ENCODE measurements at places on chromosomes 5 and 9.

DNA sequence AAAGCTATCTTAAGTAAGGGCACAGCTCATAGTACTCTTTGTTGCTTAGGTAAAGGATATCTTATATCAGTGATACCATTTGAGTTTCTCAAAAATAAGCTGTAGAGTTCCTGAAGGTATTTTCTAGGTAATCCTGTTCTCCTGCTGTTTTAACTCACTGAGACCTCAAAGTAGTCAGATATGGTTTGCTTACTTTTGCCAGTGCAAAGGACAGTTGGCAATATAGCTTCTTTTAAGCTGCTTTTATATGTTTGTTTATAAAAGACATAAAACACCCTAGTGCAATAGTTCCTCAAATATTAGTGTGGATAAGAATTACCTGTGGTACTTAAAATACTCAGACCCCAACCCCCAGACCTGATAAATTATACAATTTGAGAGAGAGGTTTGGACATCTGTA is 12.1 kb downstream of the NCBP1 start:
- no peak for DNase-seq

GRCh38 chr9:121357011-121357410 is 13.0 kb downstream of the STOM start:
- no peak for DNase-seq

DNA sequence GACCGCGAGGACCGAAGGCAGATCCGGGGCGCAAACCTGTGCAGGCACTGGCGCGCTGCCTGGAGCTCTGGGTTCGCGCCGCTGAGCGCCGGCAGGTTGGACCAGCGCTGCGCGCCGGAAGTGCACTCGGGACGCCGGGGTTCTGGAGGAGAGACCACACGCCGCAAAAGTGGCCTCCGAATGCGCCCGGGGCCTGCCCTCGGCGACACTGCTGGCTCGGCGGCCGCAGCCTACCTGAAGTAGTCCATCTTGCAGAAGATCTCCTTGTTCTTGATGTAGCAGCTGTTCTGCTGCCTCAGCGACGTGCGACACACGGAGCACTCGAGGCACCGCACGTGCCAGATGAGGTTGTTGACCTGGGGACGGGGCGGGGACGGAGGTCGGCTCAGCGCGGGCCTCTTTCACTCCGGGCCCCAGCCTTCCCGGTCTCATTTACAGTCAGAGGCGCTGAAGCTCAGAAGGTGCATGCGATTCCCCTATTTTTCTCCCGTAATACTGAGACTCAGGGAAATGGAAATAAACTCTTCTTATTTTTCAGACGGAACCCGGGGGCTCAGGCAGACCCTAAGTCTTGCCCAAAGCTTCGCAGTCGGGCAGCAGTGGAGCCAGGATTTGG is 2.5 kb downstream of the LHX6 start:
- no peak for DNase-seq

DNA sequence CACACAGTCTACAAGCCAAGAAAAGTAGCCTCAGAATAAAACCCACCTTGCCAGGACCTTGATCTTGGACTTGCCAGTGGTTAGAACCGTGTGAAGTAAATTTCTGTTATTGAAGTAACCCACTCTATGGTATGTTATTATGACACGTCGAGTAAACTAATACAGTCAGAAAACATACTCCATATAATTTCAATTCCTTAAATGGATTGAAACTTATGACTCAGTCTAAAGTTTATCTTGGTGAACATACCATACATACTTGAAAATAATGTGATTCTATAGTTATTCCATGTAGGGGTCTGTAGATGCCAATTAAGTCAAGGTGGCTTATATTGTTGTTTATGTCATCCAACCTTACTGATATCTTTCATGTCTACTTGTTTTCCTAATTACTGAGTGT is 950.7 kb downstream of the TLE4 start:
- no peak for DNase-seq

DNA sequence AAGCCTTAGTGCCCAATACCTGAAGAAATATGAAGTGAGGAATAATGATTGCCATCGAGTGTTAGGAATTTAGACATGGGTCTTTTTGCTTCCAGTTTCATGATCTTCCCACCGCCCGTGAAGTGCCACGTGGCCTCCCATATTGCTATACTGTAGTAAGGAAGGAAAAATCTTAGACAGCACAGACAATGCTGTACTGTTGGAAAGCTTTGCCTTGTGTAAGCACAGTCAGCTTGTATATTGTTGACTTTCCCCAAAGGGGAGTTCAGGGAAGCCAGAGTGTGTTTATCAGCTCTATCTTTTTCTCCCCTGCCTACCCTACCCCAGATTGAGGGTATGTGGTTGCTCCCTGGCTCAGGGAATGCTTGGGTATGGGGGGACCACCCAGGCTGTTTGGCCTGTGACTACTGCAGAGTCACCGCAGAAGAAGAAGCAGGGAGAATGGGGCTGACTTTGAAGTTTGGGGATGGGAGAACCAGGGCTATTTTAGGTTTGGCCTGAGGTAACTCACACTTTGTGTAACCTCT is 161.8 kb upstream of the MEF2C start:
- DNase-seq = no peak

DNA sequence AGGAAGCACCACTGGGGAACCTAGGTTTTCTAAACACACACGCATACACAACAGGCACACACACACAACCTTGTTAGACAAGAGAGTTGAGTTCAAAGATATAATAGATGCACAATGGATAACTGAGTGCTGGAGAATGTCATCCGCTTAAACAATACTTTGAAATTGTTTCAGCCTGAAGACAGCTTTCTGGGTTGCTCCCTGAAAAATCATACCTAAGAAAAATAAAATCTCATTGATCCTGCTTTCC is 126.1 kb downstream of the TMEM161B start:
- DNase-seq = no peak

DNA sequence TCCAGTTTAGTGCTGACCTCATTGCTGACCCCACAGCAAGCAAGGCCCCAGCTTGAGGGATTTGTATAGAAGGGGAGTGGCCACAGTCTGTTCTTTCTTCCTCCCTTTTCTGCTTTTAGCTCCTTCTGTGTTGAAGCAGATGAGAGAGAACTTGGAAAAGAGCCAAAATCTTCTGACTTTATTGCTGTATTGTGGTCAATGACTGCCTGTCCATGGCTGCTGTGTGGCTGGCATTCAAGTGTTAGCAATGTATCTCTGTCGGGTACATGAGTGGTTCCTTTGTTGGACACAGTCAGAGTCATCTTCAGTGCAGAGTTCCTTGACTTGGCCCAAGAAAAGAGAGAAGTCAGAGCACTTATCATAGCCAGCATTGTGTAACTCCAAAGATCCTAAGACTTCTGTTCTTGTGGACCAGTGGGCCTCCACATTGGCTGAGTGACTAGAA is 154.1 kb downstream of the LRRC70 start:
- DNase-seq = no peak

DNA sequence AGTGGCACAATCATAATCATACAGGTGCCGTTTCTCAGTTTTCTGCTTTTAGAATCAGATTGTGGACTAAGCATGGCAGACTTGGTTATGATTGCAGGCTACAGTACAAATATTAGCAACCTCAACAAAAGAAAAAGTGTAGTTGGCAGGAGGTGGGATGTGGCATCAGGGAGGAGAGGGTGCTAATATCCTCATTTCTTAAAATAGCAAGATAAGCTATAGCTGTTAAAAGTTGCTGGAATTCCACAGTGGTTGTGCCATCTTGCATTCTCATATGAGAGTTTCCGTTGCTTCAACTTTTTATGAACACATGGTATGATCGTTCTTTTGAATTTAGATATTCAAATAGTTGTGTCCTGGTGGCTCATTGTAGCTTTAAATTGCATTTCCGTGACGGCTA is 21.4 kb downstream of the PIP5K1B start:
- DNase-seq = no peak
